ENCODE measurements at places on chromosomes 12 and 14.

DNA sequence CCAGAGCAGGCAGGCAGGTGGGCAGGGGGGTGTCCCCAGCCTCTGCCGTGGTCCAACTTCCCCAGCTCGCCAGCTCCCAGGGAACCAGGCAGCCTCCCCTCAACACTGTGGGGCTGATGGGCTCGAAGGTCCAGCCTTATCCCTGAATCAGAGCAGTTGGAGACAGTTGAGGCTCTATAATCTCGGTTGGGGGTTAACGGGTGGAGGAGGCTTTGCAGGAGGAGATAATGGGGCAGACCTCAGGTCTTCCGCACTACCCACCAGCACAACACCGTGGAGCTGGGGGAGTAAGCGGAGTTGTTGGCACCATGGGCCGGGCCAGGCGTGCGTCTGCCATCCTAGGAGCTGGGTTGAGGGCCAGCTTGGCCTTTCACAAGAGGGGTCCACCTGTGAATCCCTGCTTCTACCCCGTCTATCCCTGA is 13.9 kb upstream of the HDAC7 start:
- DNase-seq = no peak

GRCh38 chr12:91133871-91134270 is 22.6 kb upstream of the LUM start:
- no peak for DNase-seq

DNA sequence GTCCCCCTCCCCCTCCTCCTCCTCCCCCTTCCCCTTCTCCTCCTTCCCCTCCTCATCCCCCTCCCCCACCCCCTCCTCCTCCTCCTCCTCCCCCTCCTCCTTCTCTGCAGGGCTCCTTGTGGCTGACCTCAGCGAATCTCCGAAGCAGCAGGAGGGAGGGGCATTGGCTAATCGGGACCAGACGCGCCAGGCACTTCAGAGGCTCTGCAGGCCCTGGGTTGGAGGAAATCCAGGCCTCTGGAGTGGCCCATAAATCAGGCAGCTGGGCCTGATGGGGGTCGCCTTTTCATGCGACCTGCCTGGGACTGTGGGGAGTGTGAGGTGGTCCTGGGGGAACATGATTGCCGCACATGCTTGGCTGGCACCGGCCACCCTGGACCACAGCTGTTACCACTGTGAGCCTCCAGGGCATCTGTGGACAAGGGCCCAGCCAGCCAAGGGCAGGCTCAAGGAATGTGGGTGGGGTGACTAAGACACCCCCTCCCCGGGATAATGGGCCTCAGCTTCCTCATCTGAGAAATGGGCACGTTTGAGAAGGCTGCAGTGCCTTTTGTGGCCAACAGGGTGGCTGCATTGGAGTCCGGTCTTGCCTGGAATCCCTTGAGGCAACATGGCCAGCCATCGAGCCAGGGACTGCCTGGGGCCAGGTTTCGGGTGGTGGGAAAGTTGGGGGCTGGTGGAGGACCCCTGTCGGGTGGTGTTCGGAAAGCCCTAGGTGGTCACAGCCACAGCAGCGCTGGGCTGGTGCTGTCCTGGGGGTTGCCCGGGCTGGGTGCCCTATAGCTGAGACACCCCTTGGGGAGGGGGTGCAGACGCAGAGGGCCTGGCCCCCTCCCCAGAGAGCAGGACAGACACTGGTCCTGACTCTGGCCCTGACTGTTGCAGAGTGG is 12.0 kb downstream of the KIF26A start:
- peak; percentile 95 for DNase-seq

GRCh38 chr14:93103392-93104080 is 12.2 kb downstream of the ITPK1 start:
- no peak for DNase-seq

DNA sequence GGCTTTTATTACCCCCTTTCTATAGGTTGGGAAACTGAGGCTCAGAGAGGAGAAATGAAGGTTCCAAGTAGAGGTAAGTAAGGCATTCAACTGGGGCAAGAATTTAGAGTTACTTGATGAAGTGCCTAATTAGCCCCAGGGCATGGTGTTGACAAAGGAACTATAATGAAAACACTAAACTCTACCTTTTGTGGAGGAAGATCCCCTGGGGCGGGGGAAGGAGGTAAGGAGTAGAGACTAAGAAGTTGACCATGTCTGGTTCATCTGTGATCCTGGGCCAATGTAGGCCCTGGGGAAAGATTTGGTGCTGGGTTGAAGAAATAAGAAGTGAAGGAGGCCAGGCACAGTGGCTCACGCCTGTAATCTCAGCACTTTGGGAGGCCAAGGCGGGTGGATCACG is 16.2 kb upstream of the COX6A1 start:
- no peak for DNase-seq

All from eye (tissue), 1 donor.